Cardiac septum (tissue), 1 donor: ENCODE measurements at places on chromosomes 5 and 9.

GRCh38 chr5:113031557-113031956, 55.0 kb downstream of the DCP2 start:
- DNase-seq = no peak

GRCh38 chr5:16639206-16639605, 22.4 kb upstream of the RETREG1 start:
- no peak for DNase-seq

DNA sequence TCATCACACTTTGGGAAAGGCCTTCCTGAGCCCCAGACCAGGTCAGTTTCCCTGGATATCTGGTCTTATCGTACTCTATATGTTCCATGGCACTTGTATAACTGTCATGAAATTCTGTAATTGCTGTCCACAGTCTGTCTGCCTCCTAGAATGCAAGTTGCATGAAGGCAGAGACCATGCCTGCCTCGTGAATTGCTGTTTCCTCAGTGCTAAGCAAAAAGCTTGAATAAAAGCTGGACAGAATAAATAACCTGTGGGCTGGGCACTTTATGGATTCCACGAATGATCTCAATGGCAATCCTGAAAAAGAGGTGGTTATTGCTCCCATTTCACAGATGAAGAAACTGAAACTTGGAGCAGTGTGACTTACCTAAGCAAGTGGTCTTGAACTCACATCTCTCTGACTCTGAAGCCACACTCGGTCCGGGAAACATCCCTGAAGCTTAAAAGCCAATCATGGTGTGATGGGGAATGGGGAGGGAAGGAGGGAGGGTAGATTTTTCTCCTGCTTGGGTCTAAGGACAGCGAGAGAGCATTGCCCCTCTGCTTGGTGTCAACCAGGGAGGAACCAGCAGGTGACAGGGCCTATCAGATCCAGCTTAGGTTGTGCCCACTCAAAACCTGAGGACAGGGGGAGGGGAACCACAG, 13.2 kb upstream of the LHX2 start:
- no peak for DNase-seq

- no peak for DNase-seq
Measured at GRCh38 chr9:38250279-38251035, 142.0 kb upstream of the ALDH1B1 start.

DNA sequence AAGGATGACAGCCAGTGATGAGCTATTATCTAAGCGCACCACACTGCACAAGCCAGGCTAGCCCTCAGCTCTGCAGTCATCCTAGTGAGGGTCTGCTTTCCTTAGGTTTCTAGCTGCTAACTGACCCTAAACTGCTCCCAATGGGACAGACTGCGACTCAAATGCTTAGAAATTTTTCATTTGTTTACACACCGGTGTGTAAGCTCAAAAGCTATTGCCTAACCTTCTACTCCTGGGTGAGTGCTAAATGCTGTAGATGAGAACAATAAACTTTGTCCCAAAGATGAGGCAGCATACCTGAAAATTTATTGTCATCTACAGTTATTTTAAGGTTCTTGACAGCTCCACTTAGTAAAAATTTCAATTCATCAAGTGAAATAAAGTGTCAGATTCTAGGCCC, 311.4 kb downstream of the TMEM167A start:
- no peak for DNase-seq

DNA sequence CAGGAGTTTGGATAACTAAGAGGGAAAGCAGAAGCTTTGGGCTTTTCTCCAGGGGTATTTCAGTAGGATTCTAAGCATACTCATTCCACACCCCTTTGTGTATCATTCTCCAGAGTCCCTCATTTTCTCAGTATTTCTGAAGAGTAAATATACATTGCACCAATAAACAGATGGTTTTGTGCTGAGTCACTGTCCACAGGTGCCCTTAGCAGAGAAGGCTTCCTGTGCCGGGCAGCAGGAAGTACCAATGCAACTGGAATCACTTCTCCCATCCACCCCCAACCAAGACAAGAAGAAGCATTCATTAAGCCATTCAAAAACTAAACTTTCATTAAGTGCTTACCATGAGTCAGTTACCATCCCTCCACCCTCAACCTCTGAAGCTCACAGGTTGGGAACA, 3.6 kb upstream of the CCNJL start:
- DNase-seq = peak; percentile 82

- no peak for DNase-seq
Measured at GRCh38 chr9:70262366-70262765, 3.6 kb downstream of the SMC5 start.

GRCh38 chr9:133612816-133613215, 3.6 kb upstream of the FAM163B start:
- DNase-seq = no peak

- no peak for DNase-seq
Measured at GRCh38 chr5:171242521-171242920, 66.5 kb upstream of the TLX3 start.

- no peak for DNase-seq
Measured at GRCh38 chr5:107320846-107321245, 349.9 kb downstream of the EFNA5 start.

- DNase-seq = no peak
Measured at GRCh38 chr5:157458835-157459234, 1.2 kb upstream of the NIPAL4 start.

DNA sequence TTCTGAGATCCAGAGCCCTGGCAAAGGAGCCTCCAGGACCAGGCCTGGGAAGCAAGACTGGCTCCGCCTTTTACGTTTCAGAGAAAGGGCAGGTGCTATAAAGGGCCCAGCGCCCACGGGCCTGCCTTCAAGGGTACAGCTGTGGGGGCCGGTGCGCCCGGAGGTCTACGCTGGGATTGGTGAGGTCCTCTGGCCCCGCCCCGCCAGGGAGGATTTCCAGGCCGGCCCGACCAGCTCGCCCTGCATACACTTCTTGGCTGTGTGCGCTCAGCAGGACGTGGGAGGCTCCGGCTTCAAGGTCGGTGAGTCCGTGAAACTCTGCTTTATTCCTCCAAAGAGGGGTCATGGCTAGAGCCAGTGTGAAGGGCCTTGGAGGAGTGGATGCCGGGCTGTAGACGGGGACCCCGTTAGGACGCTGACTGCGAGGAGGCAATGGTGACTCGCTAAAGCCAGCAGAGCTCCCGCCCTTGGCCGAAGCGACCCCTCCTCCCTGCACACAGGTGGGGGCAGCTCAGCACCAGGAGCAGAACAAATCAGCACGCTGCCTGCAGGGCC, at the start of gene CKMT2:
CKMT2 (plus strand) TSS at position 243 of the 555 bp plus-strand sequence. CDS start 17,811 bp downstream, outside the sequence.
- DNase-seq = peak; percentile 94

GRCh38 chr9:80369641-80370040, 797.9 kb downstream of the TLE4 start:
- DNase-seq = no peak

DNA sequence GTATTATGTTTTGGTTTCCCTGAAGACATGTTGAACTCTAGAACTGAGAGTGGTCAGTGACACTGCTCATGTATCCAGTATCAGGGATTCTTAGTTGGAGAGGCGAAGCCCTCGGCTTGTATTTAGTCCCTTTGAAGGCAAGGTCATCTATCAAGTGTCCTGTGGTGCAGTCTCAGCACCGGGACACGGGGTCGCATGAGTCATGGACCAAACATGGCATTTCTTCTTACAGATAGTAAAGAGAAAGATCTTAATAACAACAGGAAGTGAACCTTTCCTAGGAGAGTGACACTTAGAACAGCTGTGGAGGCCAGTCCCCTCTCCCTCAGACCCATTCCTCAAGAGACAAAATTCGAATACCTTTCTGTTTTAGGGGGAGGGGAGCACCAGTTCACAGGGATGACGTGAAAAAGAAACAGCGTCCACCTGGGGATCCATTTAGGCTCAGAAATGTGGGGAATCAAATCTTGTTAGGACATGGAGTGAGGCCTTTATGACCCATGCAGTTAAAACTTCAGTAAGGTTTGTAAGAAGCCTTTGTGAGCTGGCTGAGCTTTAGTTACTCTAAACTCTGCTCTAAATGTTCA, 86.5 kb downstream of the ADGRV1 start:
- no peak for DNase-seq

DNA sequence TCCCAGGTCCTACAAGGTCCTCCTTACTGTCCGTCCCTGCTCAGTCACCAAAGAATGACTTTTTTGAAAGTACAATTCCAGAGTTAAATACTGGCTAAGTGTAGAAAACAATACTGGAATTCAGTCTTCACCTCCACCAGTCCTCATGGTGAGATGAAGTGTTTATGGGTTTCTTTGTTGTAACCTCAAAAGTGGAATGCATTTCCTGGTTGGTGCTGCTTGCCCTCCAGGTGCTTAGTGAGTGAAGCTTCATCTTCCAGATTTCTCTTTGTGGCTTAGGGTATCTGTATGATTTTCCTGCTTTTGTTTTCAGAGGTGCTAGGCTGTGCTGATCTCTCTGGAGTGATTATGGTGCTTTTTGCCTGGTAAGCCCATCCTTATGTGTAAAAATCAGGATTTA, 49.4 kb upstream of the DHFR start:
- no peak for DNase-seq

- no peak for DNase-seq
Measured at GRCh38 chr5:751496-751895, 33.0 kb downstream of the ZDHHC11B start.

- no peak for DNase-seq
Measured at GRCh38 chr9:27527702-27528075, 1.9 kb downstream of the MOB3B start.

- no peak for DNase-seq
Measured at GRCh38 chr9:110427497-110428104, 89.9 kb upstream of the TXNDC8 start.

GRCh38 chr9:69812068-69813000, 8.3 kb upstream of the CFAP95 start:
- DNase-seq = no peak

- no peak for DNase-seq
Measured at GRCh38 chr5:55959208-55959607, 35.6 kb downstream of the IL6ST start.

DNA sequence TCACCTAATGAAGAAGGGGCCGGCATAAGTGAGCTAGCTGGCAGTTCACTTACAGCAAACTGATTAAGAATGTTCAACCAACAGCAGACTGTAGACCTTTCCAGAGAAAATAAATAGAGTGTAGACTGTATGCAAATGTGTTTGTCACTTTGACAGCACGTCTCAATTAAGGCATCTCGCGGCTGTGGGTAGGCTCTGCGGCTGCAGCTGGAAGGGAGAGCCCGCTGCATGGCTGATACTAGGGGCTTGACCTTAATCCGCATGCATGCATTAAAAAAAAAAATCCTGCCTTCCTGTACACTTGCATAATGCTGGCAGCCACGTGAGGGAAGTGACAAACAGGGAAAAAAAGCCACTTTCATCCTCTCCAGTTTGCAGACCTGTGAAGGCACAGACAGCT, 82.3 kb downstream of the CRB2 start:
- DNase-seq = peak; percentile 53

DNA sequence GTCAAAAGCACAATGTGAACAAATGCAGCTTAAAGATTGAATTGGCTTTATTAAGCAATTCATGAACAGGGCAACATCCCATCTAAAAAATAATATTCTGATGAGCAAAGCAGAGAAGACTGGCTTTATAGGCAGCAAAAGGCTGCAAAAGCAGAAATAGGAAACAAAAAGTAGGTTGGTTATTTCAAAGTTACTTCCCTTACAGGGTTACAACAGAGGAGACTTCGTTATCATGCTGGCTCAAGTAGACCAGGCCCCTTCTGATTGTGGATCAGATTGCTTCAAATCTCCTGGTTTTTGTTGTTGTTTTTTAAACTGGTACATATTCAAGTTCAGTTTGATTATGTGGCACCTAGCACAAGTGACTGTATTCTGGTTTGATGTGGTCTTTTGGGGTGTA, 73.1 kb downstream of the MAN2A1 start:
- no peak for DNase-seq

- DNase-seq = no peak
Measured at GRCh38 chr9:27194401-27195091, 85.5 kb downstream of the TEK start.

- no peak for DNase-seq
Measured at GRCh38 chr5:78661691-78662090, 13.1 kb upstream of the LHFPL2 start.

DNA sequence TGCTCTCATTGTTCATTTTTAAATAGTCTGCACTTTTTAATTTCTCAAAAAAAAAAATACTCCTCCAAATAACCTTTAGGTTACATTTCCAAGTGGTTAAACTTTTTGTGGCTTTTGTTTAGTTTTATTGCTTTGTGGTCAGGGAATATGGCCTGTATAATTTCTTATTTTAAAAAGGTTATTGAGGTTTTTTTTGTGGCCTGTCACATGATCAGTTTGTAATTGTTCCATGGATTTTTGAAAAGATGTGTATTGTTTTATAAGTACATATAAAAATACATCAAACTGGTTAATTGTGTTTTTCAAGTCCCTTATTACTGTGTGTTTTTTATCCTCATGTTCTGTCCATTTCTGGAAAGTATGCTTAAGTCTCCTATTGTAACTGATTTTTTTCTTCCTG, 64.0 kb downstream of the ZNF618 start:
- no peak for DNase-seq
